SK-N-MC (cell line): ENCODE measurements at places on chromosomes 2 and 18.

- no peak for DNase-seq
These were observed 26.9 kb upstream of the DTNB start for GRCh38 chr2:25700221-25700660.

GRCh38 chr2:177721087-177721486, 328.5 kb downstream of the AGPS start:
- no peak for DNase-seq

- no peak for DNase-seq
These were observed 1988.8 kb upstream of the PIK3C3 start for GRCh38 chr18:39966275-39966674.

- DNase-seq, result no peak
These were observed 83.5 kb downstream of the EIPR1 start for GRCh38 chr2:3294069-3294468.

- no peak for DNase-seq
These were observed 479 bp downstream of the RAB11FIP5 start for GRCh38 chr2:73112026-73112912.

DNA sequence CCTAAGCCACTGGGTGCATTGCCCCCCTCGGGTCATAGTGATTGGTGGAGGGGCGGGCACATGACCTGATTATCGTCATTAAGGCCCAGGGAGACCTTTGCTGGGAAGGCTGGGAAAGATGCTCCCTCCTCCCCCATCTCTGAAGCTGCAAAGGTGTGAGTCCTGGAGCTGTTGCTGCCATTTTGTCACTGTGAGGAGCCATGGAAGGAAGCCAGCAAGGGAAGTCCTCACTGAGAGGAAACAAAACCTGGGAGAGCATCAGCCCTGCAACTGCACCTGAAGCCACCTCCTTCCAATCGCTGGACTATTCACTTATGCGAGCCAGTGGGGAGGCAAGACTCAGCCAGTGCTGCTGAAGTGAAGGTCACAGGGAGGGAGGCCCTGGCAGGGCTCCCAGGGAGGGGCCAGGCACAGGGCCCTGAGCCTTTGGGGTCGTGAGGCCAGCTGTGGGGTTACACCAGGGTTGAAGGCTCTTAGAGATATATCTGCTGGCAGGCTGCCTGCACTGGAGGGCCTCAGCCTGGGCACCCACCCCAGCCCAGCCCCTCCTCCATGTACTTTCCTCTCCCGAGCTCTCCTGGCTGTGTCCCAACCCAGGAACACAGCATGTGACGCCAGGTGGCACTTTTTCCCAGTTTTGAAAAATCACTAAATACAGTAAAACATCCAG, 10.7 kb upstream of the FAHD2A start:
- no peak for DNase-seq

GRCh38 chr2:216695401-216695821, at the start of gene IGFBP5:
TSS of gene IGFBP5 (minus strand) at chr2:216695549. CDS start at chr2:216694775, 774 bp downstream.
- no peak for DNase-seq

DNA sequence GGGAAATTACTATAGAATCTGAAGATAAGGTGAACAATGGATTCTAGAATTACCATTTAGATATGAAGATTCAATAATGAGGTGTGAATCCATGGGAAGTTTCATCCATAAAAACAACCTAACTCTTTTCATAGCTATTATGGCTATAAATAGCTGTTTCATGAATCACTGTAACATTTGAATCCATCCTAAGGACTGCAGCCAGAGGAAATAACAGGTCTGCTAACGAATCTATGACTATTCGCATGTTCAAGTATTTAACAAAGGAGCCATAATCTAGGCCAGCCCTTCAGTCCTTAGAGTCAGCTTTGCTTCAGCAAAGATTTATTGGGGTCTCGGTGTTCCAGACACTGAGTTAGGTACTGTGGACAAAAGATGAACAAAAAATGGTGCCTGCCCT, 87.1 kb downstream of the MYOM1 start:
- DNase-seq, result no peak

DNA sequence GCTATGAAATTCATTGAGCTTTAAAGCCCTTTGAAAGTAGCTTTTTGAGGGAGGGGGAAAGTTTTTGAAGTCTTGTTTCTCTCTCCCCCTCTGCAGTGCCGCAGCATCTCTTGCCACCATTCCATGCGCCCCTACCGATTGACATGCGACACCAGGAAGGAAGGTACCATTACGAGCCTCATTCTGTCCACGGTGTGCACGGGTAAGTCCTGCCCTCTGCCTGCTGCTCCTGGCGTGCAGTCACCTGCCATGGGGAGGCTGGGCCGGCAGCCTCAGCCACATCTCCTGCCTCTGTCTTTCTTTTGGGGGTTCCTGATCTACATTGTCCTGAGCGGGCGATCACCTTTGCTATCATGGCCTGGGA, 191.6 kb downstream of the GLI2 start:
- no peak for DNase-seq

DNA sequence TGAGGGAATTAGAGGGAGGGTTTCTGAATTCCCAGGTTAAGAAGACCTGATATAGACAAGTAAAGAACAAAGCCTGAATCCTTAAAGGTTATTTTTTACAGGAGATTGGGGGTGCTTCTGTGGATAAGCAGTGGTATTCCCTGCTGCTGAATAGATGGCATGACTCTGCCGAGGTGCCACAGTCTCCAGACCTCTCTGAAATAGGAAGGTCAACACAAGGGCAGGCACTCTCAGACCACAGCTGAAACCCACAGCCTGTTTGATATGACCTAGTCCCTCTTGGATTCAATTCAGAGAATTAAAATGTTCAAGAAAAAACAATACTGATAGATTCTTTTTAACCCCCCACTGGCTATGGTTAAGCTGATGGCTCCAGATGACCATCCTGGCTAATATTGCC, 259.3 kb downstream of the PTGR3 start:
- DNase-seq, result no peak

GRCh38 chr18:61551586-61551985, 218.4 kb downstream of the CDH20 start:
- DNase-seq, result peak; percentile 80

DNA sequence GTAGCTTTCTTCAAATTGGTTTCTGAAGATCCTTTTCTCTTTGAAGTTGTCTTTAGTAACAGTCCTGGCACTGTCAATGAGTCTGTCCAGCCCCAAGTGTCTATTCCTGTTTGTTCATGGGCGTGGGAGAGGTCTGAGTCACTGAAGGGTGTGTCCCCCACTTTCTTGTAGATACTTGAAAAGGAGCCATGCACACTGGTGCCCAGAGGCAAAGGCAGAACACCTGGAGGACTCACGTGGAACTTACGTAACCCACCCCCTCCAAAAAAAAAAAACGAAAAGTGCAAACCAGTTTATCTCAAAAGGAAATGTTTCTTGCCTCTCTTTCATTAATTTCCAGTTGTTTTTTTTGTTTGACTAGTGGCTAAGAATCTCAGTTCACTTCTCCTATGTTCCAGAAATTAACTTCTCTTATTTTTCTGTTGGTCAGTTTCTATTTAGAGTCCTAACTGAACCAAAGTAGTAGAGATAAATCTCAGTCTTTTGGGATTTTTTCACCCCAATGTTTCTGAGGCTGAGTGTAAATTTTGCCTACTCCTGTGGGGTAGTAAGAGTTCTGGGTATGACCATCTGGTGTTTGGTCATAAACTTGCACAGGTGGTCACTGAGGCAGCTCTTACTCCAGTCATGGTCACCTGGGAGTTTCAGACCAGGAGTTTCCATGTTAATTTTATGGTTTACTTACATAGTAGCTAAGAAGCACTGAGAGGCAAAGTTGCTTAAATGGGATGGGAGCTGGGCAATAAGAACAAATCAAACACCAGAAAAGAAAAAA, 54.9 kb downstream of the DSC3 start:
- DNase-seq, result no peak

- DNase-seq, result no peak
These were observed 31.0 kb upstream of the RMDN2 start for GRCh38 chr2:37894047-37894446.

- no peak for DNase-seq
These were observed 72.4 kb upstream of the ATP5MC3 start for GRCh38 chr2:175253871-175254270.

- DNase-seq, result no peak
These were observed 80.5 kb upstream of the SPATS2L start for GRCh38 chr2:200225951-200226350.

GRCh38 chr18:76657911-76658470, 162.9 kb upstream of the ZNF516 start:
- no peak for DNase-seq

- DNase-seq, result no peak
These were observed 143.7 kb upstream of the ZFP36L2 start for GRCh38 chr2:43370146-43370545.

GRCh38 chr18:8357320-8357719, 251.9 kb upstream of the RAB12 start:
- DNase-seq, result no peak

- no peak for DNase-seq
These were observed 97.3 kb upstream of the SERPINE2 start for GRCh38 chr2:224136396-224136795.

DNA sequence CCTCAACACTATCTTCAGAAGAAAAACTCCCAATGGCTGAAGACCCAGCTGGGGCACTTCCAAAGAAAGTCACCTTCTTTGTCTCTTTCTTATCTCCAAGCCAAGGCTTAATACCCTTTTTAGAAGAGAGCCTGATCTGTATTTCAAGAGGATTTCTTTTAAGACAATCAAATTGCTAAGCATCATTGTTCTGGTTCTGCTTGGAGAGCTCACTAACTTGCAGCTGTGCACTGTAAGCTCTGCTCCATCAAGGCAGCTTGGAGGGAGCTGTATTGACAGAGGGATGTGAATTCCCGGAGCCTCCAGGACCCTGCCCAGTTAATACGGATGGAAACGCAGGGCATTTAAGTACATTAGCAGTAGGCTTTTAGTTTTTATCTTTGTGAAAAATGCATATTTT, 253.1 kb downstream of the TDRD15 start:
- no peak for DNase-seq

- no peak for DNase-seq
These were observed 22.0 kb downstream of the TCF23 start for GRCh38 chr2:27170581-27171337.

DNA sequence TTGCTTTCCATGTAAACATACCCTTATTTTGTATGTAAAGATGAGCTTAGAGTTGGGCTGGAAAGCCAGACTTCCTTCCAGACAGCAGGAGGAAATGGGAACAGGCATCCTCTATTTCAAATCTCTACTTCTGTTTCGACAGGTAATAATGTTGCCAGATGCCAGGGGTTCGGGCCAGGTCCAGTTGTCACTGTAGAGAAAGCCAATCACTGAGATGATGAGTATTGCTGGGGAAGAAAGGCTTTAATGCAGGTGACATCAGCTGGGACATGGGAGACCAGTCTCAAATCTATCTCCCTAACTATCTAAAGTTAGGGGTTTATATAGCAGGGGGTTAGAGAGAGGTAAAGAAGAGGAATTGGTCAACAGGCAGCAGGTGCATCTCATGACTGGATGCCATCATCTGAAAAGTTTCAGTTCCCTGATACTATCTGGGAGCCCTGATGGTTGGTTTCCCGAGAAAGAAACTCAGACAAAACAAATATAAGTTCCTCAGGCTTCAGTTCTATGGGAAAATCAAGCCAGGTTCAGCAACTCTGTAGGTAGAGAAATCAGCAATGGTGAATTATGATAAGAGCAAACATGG, 9.3 kb upstream of the MTCL1 start:
- DNase-seq, result no peak

GRCh38 chr18:3525870-3526420, 76.0 kb downstream of the TGIF1 start:
- DNase-seq, result no peak

- DNase-seq, result no peak
These were observed 98.3 kb downstream of the GATA6 start for GRCh38 chr18:22267697-22268096.

DNA sequence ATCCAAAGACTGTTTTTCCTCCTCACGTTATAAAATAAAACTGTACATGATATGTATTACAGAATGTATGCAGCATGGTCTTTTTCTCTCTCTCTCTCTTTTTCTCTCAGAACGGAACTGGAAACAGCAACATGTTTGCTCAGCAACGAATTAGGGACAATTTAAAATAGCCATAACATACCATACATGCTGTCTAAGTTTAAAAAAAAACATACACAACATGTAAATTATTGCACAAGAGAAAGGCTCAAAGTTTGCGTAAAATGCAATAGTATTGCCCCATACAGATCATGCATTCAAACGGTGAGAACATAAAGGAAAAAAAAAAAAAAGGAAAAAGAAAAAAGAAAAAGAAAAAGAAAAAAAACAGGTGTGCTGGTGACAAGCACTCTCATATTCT, 93.6 kb downstream of the BCL11A start:
- DNase-seq, result no peak

- DNase-seq, result no peak
These were observed 959 bp upstream of the TUBA4B start for GRCh38 chr2:219252084-219252483.

DNA sequence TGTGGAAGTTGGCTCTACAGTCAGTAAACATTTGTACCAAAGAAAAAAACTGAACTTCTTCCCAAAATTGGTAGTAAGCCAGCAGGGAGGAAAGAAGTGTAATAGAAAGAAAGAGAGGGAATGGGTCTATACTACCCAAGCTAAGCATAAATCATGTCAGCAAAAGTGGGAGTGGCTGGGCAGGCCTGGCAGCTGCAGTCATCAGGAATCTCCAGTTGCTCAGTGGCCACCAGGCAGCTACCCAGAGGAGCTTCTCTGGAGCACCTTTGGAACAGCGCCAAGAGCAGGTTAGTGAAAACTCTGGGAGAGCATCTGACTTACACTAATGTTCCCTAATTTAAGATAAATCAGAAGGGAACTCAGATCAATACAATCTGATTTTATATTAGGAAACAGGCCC, 14.3 kb downstream of the FRZB start:
- DNase-seq, result no peak

DNA sequence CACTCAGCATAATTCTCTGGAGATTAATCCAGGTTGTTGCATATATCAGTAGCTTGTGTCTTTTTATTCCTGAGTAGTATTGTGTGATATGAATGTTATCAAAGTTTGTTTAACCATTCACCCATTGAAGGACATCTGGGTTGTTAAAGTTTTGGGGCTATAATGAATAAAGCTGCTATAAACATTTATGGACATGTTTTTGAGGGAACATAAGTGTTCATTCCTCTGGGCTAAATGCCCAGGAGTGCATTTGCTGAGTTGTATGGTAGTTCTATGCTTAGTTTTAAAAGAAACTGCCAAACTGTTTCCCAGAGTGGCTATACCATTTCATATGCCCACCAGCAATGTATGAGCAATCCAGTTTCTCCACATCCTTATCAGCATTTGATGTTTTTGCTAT, 21.8 kb upstream of the KCNJ13 start:
- DNase-seq, result no peak

DNA sequence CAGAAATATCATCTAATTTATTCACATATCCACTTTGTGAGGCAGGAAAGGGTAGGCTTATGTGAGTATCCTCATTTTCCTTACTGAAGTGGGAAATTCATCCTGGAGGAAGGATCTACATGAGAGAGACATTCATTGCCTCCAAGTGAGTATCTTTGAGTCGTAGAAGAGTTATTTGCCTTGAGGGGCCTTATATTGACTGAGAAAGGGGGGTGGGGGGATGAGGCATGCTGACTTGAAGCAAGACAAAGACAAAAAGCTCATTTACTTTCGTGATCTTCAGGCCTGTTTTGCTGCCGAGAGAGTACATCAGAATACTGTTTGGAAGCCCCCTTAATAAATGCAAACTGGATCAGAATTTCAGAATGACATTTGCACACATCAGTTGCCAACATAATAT, 17.6 kb upstream of the NEDD4L start:
- no peak for DNase-seq
